Thoracic aorta (tissue), 2 donors: ENCODE measurements at places on chromosomes 3 and 15. TPM values are rescaled to one million over a fixed set of nuclear protein-coding genes. Genes with fewer than 3 reads are reported as not detected.

- peaks cover 4% of the 10 kb centered on the region for H3K4me1 ChIP-seq
- DNase-seq, result no peak
- no peak overlapping the region for H3K4me3 ChIP-seq
- no peaks in the 10 kb centered on the region for H3K27me3 ChIP-seq
- H3K27ac ChIP-seq, result no peak overlapping the region
Observed at GRCh38 chr15:56877255-56877970, 41.0 kb upstream of the TCF12 start.

DNA sequence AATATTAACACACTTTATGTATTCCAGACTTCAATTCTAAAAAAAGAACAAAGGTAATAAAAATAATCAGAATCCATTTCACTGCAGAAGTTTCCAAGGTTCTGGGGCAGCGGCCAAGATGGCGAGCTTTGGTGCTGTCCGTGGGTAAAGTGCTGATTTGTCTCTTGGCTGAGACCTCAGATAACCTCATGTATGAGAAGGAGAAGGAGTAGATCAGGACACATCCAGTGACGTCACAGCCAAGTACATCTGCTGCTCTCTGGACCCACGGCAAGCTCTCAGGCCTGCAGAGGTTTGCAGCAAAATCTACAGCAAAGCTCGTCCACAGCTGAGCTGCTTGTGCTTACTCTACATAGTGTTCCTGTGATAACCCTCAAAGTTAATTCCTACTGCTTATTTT lies 165.7 kb downstream of the MAGI1 start:
- H3K27ac ChIP-seq, result no peak overlapping the region
- H3K27me3 ChIP-seq, result no peaks in the 10 kb centered on the region
- no peak overlapping the region for H3K4me3 ChIP-seq
- H3K4me1 ChIP-seq, result peaks cover 8% of the 10 kb centered on the region

DNA sequence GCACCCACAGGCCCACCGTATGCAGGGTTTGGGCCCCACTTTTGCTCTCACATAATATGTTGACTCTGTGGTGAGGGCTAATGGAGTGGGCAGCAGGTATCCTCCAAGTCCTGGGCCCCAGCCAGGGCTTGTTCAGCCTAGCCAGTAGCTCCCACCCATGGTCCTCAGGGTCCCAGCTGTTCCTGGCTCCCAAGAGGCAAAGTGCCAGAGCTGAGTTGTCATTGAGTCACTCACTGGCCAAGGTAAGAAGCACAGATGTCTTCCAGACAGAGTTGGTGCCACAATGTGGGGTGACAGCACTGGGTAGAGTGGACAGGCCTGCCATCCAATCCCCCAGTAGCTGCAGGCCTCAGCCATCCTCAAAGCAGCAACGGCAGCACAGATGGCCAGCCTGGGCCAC lies 4.3 kb downstream of the SHF start:
- H3K36me3 ChIP-seq, result no peaks in the 10 kb centered on the region
- DNase-seq, result no peak
- H3K27me3 ChIP-seq, result no peaks in the 10 kb centered on the region
- H3K4me1 ChIP-seq, result no peaks in the 10 kb centered on the region
- no peak overlapping the region for H3K27ac ChIP-seq
- no peak overlapping the region for H3K4me3 ChIP-seq

- no peaks in the 10 kb centered on the region for H3K4me1 ChIP-seq
- H3K4me3 ChIP-seq, result no peak overlapping the region
- no peaks in the 10 kb centered on the region for H3K36me3 ChIP-seq
- DNase-seq, result no peak
- H3K27ac ChIP-seq, result no peak overlapping the region
Observed at GRCh38 chr3:99348451-99348850, 289.9 kb upstream of the COL8A1 start.

GRCh38 chr15:40870716-40871115 lies 3.3 kb downstream of the RHOV start:
- DNase-seq, result no peak
- H3K36me3 ChIP-seq, result no peaks in the 10 kb centered on the region
- no peak overlapping the region for H3K27ac ChIP-seq
- H3K4me3 ChIP-seq, result no peak overlapping the region

DNA sequence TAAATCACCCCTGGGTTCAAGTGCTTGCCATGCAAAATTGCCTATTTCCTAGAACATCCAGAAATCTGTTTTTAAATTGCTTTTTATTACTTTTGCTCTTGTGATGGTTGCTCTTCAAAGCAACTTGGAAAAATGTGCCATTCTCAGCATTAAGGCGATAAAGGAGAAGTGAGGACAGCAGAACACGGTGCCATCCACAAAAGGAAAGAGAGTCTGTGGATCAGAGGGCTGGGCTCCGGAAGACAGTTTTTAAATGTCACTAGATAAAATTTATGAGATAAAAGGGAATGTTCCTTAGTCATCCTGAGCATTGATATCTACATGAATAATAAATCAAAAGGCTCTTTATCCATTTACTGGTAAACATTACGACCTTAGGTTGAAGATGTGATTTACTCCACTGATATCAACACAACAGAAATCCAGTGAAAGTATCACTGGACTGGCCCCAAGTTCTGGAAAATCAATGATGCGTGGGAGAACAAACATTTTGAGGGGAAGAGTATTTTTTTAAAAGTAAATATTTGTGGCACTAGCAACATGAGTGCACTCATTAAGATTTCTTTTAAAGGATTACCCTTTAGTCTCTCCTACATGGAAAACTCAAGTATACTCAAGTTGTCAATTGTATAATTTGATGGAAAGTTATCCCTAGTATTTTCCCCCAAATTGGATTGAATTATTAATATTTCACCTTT lies 554.7 kb downstream of the FHIT start:
- H3K27me3 ChIP-seq, result no peaks in the 10 kb centered on the region
- H3K4me3 ChIP-seq, result no peak overlapping the region
- H3K4me1 ChIP-seq, result no peaks in the 10 kb centered on the region
- no peak overlapping the region for H3K27ac ChIP-seq

DNA sequence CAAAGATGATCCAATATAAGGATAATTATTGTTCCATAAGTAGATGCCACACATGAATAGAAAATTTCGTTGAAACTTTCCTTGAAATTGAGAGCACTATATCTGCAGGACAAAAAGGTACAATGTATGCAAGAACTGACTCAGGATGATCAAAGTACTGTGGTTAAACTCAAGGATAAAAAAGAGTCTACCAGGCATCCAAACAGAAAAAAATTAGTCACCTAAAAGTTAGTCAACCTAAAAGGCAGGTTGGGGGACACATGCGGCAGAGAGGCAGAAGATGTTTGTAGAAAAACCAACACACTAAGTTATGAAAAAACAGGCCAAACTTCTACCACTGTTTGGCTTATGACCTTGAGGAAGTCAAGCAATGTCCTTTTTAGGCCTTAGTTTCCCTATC lies 68.7 kb downstream of the GSK3B start:
- H3K27me3 ChIP-seq, result no peaks in the 10 kb centered on the region
- no peak overlapping the region for H3K27ac ChIP-seq
- no peaks in the 10 kb centered on the region for H3K36me3 ChIP-seq
- DNase-seq, result no peak
- H3K4me1 ChIP-seq, result peaks cover 17% of the 10 kb centered on the region

- no peaks in the 10 kb centered on the region for H3K36me3 ChIP-seq
- no peak overlapping the region for H3K27ac ChIP-seq
- H3K4me3 ChIP-seq, result peak overlapping the region; percentile 74
Observed at GRCh38 chr3:62319570-62320243, 53.6 kb downstream of the FEZF2 start.

- no peak for DNase-seq
- no peak overlapping the region for H3K4me3 ChIP-seq
- H3K4me1 ChIP-seq, result no peaks in the 10 kb centered on the region
- H3K27me3 ChIP-seq, result no peaks in the 10 kb centered on the region
Observed at GRCh38 chr3:79586232-79586631, 181.6 kb downstream of the ROBO1 start.

- peaks cover 20% of the 10 kb centered on the region for H3K4me1 ChIP-seq
- DNase-seq, result no peak
- no peaks in the 10 kb centered on the region for H3K27me3 ChIP-seq
- peak overlapping the region; percentile 66 for H3K27ac ChIP-seq
Observed at GRCh38 chr3:48656841-48657281, 5.8 kb downstream of the CELSR3 start.

- H3K4me1 ChIP-seq, result peaks cover 100% of the 10 kb centered on the region
- H3K27me3 ChIP-seq, result no peaks in the 10 kb centered on the region
- peak overlapping the region; percentile 87 for H3K27ac ChIP-seq
- peaks cover 3% of the 10 kb centered on the region for H3K36me3 ChIP-seq
- H3K4me3 ChIP-seq, result peak overlapping the region; percentile 68
Observed at GRCh38 chr3:141412087-141412935, 44.0 kb downstream of the ZBTB38 start.

DNA sequence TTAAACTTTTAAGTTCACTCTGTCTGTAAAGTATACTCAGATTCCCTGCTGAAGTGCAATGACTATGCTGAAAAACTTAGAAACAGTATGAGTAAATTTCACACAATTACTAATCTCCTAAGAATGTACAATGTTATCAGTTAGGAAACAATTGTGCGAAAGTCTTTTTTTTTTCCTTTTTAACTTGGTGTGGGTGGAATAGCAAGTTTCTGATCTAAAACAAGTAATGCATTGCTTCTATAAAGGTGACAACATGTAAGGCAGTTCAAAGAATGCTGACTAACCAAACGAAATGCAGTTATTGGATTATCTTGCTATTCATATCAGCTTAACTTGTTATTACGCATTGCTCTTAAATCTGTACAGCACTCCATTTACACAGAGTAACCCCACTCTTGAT lies 19.3 kb upstream of the SLC12A8 start:
- no peak overlapping the region for H3K27ac ChIP-seq
- no peaks in the 10 kb centered on the region for H3K27me3 ChIP-seq
- H3K4me3 ChIP-seq, result no peak overlapping the region

GRCh38 chr3:134361162-134361835 lies 12.9 kb downstream of the AMOTL2 start:
- H3K36me3 ChIP-seq, result peaks cover 80% of the 10 kb centered on the region
- no peak overlapping the region for H3K4me3 ChIP-seq
- no peaks in the 10 kb centered on the region for H3K27me3 ChIP-seq
- peaks cover 98% of the 10 kb centered on the region for H3K4me1 ChIP-seq
- H3K27ac ChIP-seq, result peak overlapping the region; percentile 81
- DNase-seq, result no peak

DNA sequence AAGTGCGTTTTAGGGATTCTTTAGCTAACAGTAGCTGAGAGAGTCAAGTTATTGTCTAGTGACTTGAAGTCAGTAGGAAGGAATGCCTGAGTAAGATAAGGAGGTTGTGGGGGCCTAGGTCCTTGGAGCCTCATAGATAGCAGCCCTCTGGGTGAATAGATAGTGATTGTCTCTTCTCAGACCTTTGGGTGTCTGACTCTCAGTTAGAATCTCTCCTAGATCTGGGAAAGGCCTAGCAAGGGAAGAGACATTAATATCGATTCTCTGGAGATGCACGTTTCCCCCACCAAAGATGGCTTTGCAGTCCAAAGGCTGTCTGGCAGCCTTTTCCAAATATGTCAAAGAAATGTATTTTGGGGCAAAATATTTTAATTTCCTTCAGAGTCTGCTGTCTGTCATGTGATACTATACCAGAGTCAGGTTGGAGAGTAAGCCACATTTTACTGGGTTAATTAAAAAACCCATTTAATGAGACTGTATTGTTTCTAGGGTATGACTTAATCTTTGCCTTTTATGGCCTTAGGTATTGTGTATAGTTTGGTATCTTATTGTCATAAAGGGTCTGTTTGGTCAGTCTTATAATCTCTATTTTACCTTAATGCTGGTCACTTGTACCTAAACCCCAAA lies 92.2 kb downstream of the ST6GAL1 start:
- no peak overlapping the region for H3K4me3 ChIP-seq
- no peak for DNase-seq
- peaks cover 14% of the 10 kb centered on the region for H3K4me1 ChIP-seq

- no peak overlapping the region for H3K4me3 ChIP-seq
- no peak overlapping the region for H3K27ac ChIP-seq
- H3K27me3 ChIP-seq, result no peaks in the 10 kb centered on the region
- DNase-seq, result no peak
Observed at GRCh38 chr15:74412159-74412558, 21.6 kb downstream of the SEMA7A start.

GRCh38 chr15:64767203-64767602 lies 8.2 kb downstream of the RBPMS2 start:
- no peaks in the 10 kb centered on the region for H3K27me3 ChIP-seq
- H3K36me3 ChIP-seq, result no peaks in the 10 kb centered on the region
- H3K27ac ChIP-seq, result no peak overlapping the region
- no peak for DNase-seq

DNA sequence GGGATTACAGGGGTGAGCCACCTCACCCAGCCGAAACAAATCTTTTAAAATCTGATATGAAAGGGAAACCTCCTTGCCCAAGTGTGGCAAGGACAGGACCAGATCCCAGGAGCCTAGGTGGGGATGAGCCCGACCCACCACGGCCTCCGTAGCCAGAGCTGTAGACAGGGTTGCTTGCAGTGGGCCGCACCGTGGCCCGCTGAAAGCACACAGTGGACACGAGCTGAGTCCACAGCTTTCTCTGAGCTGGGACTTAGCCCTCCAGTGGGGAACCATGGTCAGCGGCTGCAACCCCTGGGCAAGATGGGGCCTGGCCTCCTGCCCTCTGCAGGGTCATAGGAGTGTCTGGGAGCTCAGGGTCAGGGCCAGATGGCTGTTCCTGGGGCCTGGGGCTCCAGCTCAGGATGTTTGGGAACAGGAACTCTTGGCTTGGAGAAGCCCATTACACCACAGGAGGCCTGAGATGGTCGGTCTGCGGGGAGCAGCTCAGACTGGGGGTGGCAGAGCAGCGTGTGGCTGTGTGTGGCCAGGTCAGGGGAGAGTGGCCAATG lies 24.7 kb downstream of the GP9 start:
- H3K27me3 ChIP-seq, result no peaks in the 10 kb centered on the region
- DNase-seq, result no peak
- H3K27ac ChIP-seq, result no peak overlapping the region
- no peaks in the 10 kb centered on the region for H3K36me3 ChIP-seq

DNA sequence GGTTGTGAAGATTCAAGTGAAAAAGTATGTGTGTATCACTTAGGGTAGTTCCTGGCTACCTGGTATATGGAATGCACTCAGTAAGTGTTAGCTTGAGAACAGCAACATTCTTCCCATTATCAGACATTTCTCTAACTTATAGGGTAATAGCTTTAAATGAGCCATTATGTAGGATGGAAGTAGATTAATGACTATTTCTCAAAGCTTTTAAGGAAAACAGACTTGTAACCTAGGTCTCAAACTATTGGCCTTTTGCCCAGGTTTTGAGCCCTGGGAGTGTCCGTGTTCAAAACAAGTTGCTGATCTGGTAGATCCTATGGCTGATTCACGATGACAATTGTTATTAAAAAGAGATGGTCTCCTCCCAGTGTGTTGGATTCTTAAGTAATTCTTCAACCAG lies 129.1 kb upstream of the UMPS start:
- no peak overlapping the region for H3K4me3 ChIP-seq
- no peaks in the 10 kb centered on the region for H3K27me3 ChIP-seq
- H3K36me3 ChIP-seq, result no peaks in the 10 kb centered on the region
- H3K27ac ChIP-seq, result peak overlapping the region; percentile 36
- peaks cover 17% of the 10 kb centered on the region for H3K4me1 ChIP-seq

- no peak for DNase-seq
- H3K27ac ChIP-seq, result no peak overlapping the region
- no peaks in the 10 kb centered on the region for H3K36me3 ChIP-seq
- no peaks in the 10 kb centered on the region for H3K27me3 ChIP-seq
Observed at GRCh38 chr3:169379496-169380090, 283.9 kb downstream of the MECOM start.

The SERINC4 gene
- total RNA-seq, result not detected

The ZIC1 gene
- total RNA-seq, result not detected

The GNAT1 gene
- 0.54 TPM for total RNA-seq

The GOLGA8T gene
- total RNA-seq, result 11.5 TPM

The XXYLT1 gene
- 17.7 TPM for total RNA-seq

The KBTBD8 gene
- total RNA-seq, result 1.1 TPM
